ENCODE measurements at places on chromosomes 5 and 9.

DNA sequence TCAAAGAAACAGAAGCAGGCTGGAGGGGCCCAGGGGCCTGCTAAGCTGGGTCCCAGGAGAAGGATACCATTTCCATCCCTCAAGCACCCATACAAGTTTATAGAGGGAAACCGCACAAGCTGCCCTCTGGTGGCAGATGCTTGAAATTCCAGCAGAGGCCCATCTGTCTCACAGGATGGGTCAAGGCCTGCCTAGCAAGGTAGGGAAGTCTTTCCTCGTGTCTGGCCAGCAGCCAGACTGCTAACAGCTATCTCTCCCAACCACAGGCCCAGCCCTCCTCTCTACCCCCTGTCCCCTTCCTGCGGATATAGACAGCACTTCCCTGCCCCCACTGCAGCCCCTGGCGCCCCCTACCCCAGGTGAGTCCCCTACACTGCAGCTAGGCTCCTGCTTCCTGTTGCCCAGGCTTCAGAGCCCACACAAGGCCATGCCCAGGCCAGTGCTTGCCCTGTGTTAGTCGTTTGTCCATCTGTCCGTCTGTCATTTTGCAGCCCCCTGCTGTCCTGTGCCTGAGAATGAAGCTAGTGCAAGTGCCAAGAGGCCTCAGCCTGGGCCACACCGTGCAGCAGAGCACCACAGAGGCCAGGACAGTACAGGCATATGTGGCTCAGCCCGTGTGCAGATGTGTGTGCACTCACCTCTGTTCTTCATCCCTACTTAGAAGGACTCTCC, 26.2 kb downstream of the TCF7 start:
- DNase-seq: peak; percentile 66

- no peak for DNase-seq
These were observed 18.7 kb downstream of the PCDHGC5 start for GRCh38 chr5:141507387-141508091.

DNA sequence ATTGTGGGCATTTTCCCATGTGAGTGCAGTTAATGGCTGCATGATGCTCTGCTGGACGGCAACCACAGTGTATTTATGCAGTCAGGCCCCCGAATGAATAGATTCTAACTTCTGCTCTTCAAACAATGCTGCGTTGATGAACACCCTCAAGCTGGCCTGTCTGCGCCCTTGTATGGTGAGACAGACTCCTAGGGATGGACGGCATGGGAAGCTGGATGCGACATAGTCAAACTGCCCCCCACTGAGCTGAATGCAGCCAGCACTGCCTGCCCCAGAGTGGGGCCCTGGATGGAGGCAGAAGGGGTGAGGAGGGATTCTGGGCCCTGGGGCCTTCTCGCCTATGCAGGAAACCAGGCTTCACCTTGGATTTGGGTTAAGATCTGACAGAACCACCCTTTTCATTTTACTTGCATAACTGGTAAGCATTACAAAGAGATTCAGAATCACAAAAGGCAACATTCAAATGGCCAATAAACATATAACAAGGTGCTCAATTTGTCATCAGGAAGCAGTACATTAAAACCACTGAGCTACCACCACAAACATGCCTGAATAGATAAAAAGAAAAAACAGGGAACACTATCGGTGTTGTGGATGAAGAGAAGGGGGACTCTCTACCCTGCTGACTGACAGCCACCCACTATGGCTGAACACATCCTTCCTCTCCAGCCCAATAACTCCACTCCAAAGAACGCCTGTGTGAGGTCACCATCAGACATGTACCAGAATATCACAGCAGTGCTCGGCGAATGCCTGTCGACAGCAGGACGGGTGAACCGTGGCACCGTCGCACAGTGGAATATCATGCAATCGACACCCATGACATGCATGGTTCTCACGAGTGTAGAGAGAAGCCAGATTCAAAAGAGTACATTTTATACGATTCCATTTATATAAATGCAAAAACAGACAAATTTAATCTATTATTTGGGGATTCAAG, 79.1 kb downstream of the RAPGEF1 start:
- no peak for DNase-seq

GRCh38 chr9:32590476-32590875, 17.5 kb upstream of the NDUFB6 start:
- no peak for DNase-seq

GRCh38 chr9:20289423-20290010, 332.8 kb downstream of the MLLT3 start:
- no peak for DNase-seq

DNA sequence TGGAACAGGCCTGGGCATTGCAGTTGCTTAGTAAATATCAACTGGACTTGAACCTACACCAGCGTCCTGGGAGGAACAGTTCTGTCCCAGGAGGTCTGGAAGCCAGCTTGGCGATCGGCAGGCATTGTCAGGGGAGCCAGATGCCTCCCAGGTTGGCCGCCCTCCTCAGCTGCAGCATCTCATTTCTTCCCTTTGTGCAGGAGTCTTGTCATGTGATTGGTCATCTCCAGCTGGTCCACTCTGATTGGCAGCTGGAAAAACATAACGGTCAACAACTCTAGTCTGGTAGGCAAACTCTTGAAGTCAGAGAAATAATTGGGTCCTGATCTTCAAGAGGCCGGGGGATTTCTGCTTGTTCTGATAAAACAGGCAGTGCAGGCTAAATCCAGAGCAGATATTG, 29.6 kb upstream of the NCS1 start:
- no peak for DNase-seq

GRCh38 chr9:99050924-99051323, 54.0 kb upstream of the TGFBR1 start:
- DNase-seq: no peak

DNA sequence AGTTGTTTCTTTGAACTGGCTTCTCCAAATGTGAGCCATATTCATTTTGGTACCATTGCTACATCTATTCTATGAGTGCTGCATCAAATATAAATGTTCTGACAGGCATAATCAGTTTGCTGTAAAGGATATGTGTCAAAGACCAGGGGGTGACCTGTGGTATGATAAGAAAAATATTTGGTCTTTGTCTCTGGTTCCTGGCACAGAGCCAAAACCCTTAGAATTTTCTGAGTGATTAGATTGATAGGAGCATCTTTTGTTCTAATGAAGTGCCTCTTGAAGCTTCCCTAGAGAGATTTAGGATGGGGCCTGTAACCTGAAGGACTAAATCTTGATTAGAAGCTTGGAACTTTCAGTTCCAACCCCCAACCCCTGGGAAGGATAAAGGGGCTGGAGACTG, 256.3 kb downstream of the NNT start:
- no peak for DNase-seq

GRCh38 chr5:171166766-171167165, 142.3 kb upstream of the TLX3 start:
- DNase-seq: no peak

DNA sequence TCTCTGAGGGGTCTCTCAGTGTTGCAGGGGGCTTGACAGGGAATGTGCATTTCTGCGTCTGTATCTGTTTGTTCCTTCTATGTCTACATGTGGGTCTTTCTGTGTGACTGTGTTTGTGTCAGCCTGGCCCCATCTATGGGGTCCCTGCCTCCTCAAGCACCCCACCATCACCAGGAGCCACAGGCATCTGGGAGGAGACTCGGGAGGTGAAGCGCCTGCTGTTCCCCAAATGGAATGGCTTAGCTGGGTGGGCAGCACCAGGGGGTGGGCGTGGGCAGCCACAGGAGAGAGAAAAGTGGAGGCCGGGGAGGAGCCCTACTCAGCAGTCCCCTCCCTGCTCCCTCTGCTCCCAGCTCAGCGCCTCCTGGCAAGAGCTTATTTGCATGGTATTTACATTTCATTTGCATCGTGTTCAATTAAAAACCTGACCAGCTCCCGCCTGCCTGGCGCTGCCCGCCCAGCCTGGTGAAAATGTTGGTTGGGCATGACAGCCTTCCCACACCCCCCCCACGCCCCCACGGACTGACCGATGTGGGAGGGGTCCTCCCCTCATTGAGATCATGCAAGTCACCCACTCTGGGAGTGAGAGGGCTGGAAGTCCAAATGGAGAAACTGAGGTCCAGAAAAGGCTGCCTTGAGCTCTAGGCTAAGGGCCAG, 50.5 kb downstream of the CXXC5 start:
- peak; percentile 42 for DNase-seq

- no peak for DNase-seq
These were observed 253.0 kb upstream of the ARRDC3 start for GRCh38 chr5:91635950-91636734.

GRCh38 chr9:90240541-90240940, 402.1 kb downstream of the DIRAS2 start:
- DNase-seq: no peak

- no peak for DNase-seq
These were observed 20.3 kb upstream of the TMEM174 start for GRCh38 chr5:73152411-73153388.

GRCh38 chr5:149450199-149450598, 71.1 kb upstream of the IL17B start:
- DNase-seq: no peak

- no peak for DNase-seq
These were observed 34.8 kb upstream of the SMARCA2 start for GRCh38 chr9:1980387-1980786.
